OCI-LY7 (cell line): ENCODE measurements at places on chromosomes 4 and X. TPM values are rescaled to one million over a fixed set of nuclear protein-coding genes. Genes with fewer than 3 reads are reported as not detected.

TBC1D8B gene
- 4.5 and 6.1 TPM in 2 replicates for total RNA-seq

DRP2 gene
- total RNA-seq: 0.93 and 0.96 TPM in 2 replicates

BEND2 gene
- not detected in 2 replicates for total RNA-seq

CT83 gene
- total RNA-seq: not detected in 2 replicates

FAM47C gene
- total RNA-seq: not detected in 2 replicates

UGT2B10 gene
- not detected in 2 replicates for total RNA-seq

TCP11X1 gene
- total RNA-seq: not detected in 2 replicates

ARL13A gene
- not detected in 2 replicates for total RNA-seq

PCDH7 gene
- total RNA-seq: not detected in 2 replicates

QRFPR gene
- not detected in 2 replicates for total RNA-seq

CORIN gene
- 0.40 TPM in 1 of 2 replicates, not detected in the other for total RNA-seq

HSD17B13 gene
- total RNA-seq: 0.20 TPM in 1 of 2 replicates, not detected in the other

HSFX1 gene
- total RNA-seq: 0.52 and 0.80 TPM in 2 replicates

TCEAL5 gene
- total RNA-seq: not detected in 2 replicates

ADGRG4 gene
- total RNA-seq: not detected in 2 replicates

AADAT gene
- not detected in 2 replicates for total RNA-seq

NAP1L2 gene
- not detected in 2 replicates for total RNA-seq

RNF128 gene
- total RNA-seq: not detected in 2 replicates

DCAF4L1 gene
- total RNA-seq: 0.07 and 0.30 TPM in 2 replicates

LINC00632 gene
- total RNA-seq: not detected in 2 replicates

PPP4R3C gene
- not detected in 2 replicates for total RNA-seq

ERCC6L gene
- 14.1 and 14.7 TPM in 2 replicates for total RNA-seq

MAGEA9B gene
- not detected in 2 replicates for total RNA-seq

SPANXB1 gene
- total RNA-seq: not detected in 2 replicates

MSX1 gene
- 2.0 and 2.1 TPM in 2 replicates for total RNA-seq

PAGE4 gene
- total RNA-seq: not detected in 2 replicates

SLC6A14 gene
- not detected in 2 replicates for total RNA-seq

RRH gene
- total RNA-seq: 0.23 TPM in 1 of 2 replicates, not detected in the other
